ENCODE measurements at places on chromosomes 6 and 20.
A peak's percentile ranks its signal among the peaks of the same experiment; 100 is the strongest.

DNA sequence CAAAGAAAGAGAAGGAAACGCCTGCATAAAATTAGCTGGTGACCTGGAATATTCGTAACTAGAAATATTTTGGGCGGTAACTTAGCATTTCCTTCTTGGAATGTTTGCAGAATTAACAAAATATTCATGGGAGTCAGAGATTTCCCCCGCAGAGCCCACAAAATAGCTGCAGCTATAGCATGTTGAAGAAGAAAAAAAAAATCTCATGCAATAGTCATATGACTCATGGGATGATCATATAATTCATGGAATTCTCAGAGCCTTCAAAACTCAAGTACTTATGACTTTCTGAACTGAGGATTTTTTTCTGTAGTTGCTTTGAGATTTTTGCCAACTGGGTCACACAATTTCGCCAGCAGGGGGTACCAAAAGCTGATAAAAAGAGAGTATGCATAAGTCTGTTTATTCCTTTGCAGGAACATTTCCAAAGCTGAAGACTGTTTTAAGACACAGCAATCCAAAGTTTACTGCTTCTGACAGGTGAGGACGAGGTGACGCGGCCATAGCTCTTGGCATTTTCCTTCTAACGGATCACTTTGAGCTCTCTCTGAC, 586.0 kb upstream of the CHD6 start:
- no peak for DNase-seq

GRCh38 chr6:38847497-38847896, 132.4 kb downstream of the DNAH8 start:
- no peak for DNase-seq

GRCh38 chr6:25925876-25926275, 4.6 kb downstream of the SLC17A2 start:
- no peak for DNase-seq

DNA sequence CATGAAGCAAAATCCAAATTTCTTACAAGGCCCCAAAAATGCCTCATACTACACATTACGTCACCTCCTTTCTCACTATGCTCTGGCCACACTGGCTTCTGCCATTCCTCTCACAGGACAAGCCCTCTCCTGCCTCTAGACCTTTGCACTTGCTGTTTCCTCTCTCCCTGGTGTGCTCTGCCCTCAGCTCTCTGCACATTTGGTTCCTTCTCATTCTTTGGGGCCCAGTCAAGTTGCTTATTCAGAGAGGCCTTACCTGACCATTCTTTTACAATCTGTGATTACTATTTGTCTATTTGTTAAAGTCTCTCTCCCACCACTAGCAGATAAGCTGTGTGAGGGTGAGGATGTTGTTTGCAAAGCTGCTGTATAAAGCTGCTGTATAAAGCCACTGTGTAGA, 15.4 kb upstream of the GSTA4 start:
- DNase-seq, result no peak

GRCh38 chr6:29908710-29909109, 33.6 kb upstream of the HLA-A start:
- DNase-seq, result no peak

DNA sequence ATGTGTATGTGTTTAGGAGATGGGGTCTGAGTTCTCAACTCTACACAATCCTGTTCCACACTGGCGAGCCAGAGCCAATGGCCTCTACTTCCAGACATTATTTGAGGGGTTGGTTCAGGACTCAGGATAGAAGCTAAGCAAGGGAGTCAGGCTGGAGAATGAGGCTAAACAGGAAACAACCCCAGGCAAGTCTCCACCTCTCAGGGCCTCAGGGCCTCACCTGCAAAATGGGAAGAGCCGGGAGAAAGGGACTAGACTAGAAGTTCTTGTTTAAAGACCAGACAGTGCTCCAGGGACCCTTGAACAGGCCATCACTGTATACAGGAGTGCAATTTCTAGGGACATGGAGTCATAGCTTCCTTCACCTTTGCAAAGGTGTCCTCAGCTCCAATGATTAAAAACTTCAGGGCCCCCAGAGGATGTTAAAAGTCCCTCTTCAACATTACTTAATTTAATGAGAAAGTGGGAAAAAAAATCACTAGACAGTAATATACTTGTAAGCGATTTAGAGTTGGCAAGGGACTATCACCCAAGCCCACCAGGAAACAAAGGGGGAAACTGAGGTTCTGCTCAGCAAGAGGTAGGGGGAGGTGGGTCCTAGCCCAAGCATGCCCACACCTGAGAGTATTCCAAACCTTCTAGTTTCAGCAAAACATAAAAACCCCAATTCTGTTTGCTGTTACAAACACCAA, 41.7 kb downstream of the ZMYND8 start:
- no peak for DNase-seq

DNA sequence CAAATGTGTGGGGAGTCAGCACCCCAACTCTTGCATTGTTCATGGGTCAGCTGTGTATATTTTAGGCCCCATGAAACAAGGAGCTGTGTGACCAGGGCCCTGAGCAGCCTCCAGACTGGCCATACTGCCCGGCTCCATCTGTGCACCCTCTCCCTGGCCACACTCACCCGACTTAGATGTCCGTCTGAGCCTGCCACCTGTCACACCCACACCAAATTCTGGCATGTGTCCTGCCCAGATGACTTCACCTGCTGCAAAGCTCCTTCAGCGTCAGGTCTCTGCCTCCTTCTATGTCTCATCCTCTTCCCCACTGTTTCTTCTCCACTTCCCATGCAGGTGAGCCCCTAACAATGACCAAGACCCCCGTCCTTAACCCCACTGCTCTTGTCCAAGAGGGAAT, 88.1 kb upstream of the THBS2 start:
- DNase-seq, result no peak

GRCh38 chr6:148221196-148221979, 121.2 kb upstream of the SASH1 start:
- no peak for DNase-seq

DNA sequence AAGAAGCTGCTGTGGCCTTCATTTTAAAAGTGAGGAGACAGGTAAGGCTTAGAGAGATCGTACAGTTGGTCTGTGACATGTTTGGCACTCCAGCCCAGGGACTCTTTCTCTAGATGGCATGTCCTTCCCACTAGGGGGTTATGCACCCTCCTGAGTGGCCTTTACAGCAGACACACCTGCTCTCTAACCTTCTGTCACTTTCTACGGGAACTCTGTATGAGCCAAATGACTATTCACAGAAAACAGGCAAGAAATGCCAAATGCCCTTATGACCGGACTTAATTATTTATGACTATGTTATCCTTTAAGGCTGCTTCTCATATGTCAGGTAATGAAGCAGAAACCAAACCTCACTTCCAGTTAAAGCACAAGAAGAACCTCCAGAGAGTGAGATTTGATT, 91.2 kb downstream of the MAP3K5 start:
- DNase-seq, result no peak

GRCh38 chr6:130895516-130895915, 68.3 kb downstream of the SMLR1 start:
- DNase-seq, result no peak

DNA sequence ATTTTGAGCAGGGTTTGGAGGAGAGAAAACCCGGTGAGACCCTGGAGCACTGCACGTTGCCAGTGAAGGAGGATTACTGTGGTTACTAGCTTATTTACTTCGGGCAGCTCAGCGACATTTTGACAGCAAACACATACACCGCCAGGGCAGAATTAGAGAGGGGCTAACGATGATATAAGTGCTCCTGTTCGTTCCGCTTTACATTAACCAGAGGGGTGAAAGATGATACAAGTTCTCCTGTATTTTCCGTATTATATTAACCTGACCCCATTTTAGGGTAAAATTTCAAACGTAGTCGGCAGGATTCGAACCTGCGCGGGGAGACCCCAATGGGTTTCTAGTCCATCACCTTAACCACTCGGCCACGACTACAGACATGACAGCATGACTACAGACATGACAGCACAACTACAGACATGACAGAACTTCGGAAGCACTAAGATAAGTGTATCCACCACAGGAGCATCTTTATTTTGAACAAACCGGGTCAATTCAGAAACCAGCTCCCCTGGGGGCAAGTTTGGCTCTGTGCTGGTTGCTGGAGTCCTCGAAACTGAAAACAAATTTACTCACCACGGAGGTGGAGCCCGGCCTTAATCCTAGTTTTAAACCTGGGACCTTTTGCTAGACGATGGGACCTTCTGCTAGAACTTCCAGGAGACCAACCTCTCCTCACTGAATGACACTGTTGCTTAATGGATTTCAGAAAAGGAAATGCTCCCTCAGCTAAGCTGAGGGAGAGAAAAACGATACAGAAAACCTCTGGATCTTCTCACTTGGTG, 80.4 kb upstream of the ZNF184 start:
- no peak for DNase-seq

DNA sequence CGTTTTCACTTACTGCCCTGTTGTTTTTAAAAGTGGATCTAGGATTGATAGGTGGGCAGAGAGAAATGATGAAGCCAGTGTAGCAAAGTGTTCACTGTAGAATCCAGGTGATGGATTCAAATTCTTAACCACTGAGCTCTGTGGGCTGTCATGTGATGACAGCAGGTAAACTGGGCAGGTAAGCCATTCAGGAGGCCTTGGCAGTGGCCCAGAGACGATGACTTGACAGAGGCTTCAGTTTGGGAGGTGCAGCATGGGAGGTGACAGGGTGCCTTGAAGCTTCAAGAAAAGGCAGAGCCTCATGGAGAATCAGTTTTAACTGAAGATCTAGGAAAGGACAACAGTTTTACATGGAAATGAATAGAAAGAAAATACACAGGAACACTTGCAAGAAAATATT, 2.0 kb downstream of the NAA20 start:
- no peak for DNase-seq

DNA sequence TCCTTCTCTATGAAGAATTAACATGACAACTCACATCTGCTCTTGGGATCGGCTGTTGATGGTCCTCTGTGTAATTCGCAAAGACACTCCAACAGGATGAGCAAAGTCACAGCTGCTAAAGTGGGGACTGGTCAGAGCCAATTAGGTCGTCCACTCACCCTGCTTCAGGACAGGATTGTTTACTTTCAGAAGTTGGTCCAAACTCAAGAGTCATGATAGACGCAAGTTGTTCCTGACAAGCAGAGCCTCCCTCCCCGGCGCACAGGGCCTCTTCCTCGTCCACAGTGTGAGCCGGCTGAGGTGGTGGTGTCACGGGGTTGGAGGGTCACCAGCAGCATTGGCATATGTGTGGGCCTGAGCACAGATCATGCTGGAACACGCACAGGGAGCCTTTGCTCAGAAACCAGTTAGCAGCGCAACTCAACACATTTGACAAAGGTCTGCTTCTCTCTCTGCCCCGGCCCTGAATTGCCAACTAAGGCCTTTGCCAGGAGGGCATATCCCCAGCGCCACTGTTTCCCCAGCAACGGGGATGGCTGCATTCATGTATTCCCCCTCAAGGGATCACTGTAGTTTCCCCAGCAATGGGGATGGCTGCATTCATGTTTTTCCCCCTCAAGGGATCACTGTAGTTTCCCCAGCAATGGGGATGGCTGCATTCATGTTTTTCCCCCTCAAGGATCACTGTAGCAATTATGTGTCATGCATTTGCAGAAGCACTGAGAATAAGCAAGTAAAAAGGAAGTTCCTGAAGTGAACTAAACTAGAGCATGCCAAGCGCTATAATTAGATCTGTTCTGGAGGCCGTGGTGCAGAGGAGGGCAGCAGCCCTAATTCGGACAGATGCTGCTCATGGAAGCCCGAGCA, 111.7 kb downstream of the THBS2 start:
- no peak for DNase-seq

GRCh38 chr6:53813096-53813495, 18.3 kb downstream of the LRRC1 start:
- DNase-seq, result no peak

DNA sequence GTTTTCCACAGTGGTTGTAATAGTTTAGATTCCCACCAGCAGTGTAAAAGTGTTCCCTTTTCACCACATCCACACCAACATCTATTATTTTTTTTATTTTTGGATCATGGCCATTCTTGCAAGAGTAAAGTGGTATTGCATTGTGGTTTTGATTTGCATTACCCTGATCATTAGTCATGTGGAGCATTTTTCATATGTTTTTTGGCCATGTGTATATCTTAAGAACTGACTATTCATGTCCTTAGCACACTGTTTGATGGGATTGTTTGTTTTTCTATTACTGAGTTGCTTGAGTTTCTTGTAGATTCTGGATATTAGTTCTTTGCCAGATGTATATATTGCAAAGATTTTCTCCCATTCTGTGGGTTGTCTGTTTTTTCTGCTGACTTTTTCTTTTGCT, 820.1 kb downstream of the TENT5A start:
- DNase-seq, result no peak

DNA sequence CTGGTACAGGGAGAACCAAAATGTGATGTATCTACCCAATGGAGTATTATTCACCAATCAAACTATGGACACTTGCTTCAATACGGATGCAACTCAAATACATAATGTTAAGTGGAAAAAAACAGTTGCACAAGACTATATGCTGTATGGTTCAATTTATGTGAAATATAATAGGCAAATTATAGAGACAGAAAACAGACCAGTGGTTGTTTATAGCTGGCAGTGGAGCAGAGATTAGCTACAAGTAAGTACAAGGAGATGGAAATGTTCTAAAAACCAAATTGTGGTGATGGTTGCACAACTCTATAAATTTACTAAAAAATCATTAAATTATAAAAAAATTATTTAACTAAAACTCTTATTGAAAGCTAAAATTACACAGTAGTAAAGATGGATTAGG, 113.2 kb downstream of the PRDM1 start:
- no peak for DNase-seq

DNA sequence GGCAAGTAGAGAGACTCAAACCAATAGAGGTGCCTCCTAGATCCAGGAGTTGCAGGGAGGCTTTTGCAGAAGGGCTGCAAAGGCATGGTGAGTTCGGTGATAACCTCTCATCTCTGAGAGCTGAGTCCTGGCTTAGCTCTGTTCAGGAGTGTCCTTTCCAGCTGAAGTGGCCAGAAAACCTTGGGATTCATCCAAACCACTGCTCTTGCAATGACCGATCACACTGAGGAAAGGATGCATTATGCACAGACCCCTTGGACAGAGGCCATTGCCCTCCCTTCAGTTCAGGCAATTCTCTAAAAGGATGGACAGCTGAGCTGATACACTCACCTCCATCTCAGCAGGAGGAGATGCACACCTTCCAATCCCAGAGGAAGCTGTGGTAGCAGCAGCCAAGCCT, 158.8 kb upstream of the ENPP5 start:
- no peak for DNase-seq

GRCh38 chr6:57216235-57217101, 5.6 kb downstream of the RAB23 start:
- DNase-seq, result peak; percentile 5

- no peak for DNase-seq
Measured at GRCh38 chr20:17613328-17614175, 43.7 kb downstream of the DSTN start.

Measured in occipital lobe (tissue), 3 donors.